Right forelimb (tissue), 1 donor: ENCODE measurements at places on chromosomes 6 and 20.

DNA sequence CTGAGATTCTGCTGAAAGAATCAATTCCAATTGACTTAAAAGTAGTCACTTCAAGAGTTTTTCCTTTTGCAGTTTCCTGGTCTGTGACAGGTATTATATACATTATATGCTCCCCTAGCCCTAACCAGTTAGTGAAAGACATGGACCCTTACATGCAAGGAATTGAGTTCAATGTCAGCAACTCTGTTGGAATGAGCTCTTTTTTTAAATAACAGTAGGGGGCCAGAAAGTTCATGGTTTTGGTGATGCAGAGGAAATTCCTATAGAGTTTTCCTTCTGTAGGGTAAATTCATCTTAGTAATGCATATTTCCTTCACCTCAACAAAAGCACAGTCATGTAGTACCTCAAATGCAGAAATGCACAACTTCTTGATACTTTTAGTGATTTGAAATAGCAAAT lies 172.2 kb downstream of the KIF6 start:
- DNase-seq: no peak

GRCh38 chr6:159642481-159642880 lies 50.6 kb downstream of the SOD2 start:
- no peak for DNase-seq

- no peak for DNase-seq
These were observed 355.1 kb upstream of the ADGRB3 start for GRCh38 chr6:68279793-68280557.

- no peak for DNase-seq
These were observed 143.7 kb downstream of the DLL1 start for GRCh38 chr6:170147056-170147787.

GRCh38 chr20:21564127-21564773 lies 50.4 kb upstream of the NKX2-2 start:
- DNase-seq: no peak

DNA sequence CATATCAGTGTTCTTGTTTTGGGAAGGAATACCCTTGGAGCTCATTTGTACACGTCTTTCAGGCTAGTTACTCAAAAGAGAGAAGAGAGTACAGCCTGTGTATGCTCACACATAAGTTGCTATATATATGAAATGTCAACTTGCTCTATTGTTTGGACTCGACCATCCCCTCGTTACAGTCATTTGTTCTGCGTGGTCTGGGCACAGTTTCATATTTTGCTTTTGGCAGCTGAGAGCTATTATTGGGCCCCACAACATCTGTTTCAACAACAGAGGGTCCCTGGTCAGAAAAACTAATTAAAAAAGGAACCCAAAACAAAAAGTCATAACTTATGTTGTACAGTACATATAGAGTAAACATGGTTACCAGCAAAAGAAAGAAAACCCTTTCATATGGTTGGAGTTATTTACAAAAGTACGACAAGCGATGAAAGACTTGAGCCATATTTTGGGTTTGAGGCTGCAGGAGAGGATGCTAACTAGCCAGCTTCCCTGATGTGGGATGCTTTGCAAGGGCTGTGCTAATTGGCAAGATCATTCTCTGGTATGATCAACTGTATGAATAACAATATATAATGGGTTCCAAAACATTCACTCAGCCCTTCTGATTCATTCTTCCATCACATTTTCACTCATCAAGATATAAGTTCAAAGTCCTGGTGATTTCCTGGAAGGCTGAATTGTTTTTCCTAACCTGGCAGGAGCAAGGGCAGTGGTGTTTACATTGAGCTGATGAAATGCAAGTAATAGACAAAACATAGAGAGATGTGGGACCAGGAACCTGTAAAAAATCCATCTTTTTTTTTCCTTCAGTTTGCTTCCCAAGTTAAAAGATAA lies 137.9 kb downstream of the RPS12 start:
- DNase-seq: no peak

- peak; percentile 64 for DNase-seq
These were observed 169.3 kb downstream of the TTLL2 start for GRCh38 chr6:167493976-167494697.

GRCh38 chr6:144758602-144759001 lies 473.5 kb downstream of the UTRN start:
- no peak for DNase-seq

GRCh38 chr6:40392589-40392988 lies 194.6 kb downstream of the LRFN2 start:
- no peak for DNase-seq
